GM23248 (cell line): ENCODE measurements at places on chromosomes 16 and 17. TPM values are rescaled to one million over a fixed set of nuclear protein-coding genes. Genes with fewer than 3 reads are reported as not detected.

- no peak for DNase-seq
- no peaks in the 10 kb centered on the region for H3K27me3 ChIP-seq
- no peak overlapping the region for H3K27ac ChIP-seq
- 0 out of 2 replicates have a peak, but pooled peaks cover 3% of the 10 kb centered on the region for H3K36me3 ChIP-seq
These were observed 15.8 kb downstream of the EMP2 start for GRCh38 chr16:10564591-10564990.

The FTSJ3 gene
- 38.1 and 47.3 TPM in 2 replicates for total RNA-seq

DNA sequence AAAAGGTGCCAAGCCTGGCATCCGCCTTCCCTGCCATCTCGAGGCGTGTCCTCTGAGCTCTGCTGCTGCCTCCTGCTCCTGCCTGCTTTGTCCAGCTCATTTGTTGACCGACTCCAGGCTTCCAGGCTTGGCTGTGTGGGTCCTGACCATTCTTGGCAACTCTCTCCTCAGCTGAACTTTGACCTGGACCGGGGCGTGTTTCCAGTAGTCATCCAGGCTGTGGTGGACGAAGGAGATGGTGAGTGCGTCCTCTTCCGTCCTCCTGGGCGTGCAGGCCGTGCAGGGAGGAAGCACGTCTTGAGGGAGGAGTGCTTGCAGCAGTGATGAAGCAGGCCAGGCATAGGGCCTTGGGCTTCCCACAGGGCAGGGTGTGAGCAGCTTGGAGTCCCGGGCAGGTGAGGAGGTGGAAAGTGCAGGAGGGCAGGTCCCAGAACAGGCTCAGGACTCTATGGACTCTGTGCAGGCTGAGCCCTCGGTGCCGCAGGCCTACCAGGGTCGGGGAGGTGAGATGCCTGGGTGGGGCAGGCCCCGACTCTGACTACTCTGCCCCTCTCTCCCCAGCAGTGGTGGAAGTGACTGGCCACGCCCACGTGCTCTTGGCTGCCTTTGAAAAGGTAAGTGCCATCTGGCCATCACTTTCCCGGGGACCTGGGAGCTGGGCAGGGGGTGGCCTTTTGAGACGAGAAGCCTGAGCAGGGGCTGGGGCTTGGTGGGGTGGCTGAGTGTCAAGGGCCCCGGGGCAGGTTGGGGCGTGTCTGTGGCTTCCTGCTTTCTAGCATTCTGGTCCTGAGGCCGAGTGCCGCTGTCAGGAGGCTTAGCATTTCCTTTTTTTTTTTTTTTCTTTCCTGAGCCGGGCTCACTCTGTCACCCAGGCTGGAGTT is 28.6 kb upstream of the NUDT16L1 start:
- H3K36me3 ChIP-seq: peaks cover 17% of the 10 kb centered on the region
- H3K27me3 ChIP-seq: no peaks in the 10 kb centered on the region
- H3K27ac ChIP-seq: no peak overlapping the region

The PRR15L gene
- total RNA-seq: not detected in 2 replicates

DNA sequence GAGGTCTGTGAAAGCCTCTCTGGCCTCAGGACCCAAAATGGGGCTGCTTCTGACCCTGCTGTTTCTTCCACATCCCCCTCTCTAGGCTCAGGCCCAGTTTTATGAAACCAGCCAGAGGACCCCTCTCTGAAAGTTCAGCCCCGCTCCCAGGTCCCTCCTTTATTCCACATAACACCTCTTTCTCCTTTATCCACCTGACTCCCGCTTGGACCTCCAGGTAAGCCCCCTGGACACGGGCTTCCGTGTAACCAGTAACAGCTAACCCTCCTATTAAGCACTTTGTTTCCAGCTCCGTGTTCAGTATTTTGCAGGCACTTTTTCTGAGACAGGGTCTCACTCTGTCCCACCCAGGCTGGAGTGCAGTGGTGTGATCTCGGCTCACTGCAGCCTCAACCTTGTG is 37.4 kb downstream of the PSME3IP1 start:
- peaks cover 8% of the 10 kb centered on the region; the same call in 1 of the 2 replicates for H3K36me3 ChIP-seq
- DNase-seq: no peak
- H3K27me3 ChIP-seq: no peaks in the 10 kb centered on the region
- H3K27ac ChIP-seq: peak overlapping the region; percentile 75
- H3K4me3 ChIP-seq: no peak overlapping the region
